ENCODE measurements at places on chromosomes 2 and 18. TPM values are rescaled to one million over a fixed set of nuclear protein-coding genes. Genes with fewer than 3 reads are reported as not detected.

The CYTIP gene
- 9.3 TPM for polyA plus RNA-seq

The LYPD6B gene
- 10.9 TPM for polyA plus RNA-seq

The CAPN14 gene
- polyA plus RNA-seq: not detected

The SP9 gene
- not detected for polyA plus RNA-seq

The ERFE gene
- 0.13 TPM for polyA plus RNA-seq

The SERPINB8 gene
- 15.3 TPM for polyA plus RNA-seq

The TFPI gene
- polyA plus RNA-seq: 10.3 TPM

The NEMP2 gene
- 1.1 TPM for polyA plus RNA-seq

The CNPPD1 gene
- 45.5 TPM for polyA plus RNA-seq

The TMEM182 gene
- 1.0 TPM for polyA plus RNA-seq

DNA sequence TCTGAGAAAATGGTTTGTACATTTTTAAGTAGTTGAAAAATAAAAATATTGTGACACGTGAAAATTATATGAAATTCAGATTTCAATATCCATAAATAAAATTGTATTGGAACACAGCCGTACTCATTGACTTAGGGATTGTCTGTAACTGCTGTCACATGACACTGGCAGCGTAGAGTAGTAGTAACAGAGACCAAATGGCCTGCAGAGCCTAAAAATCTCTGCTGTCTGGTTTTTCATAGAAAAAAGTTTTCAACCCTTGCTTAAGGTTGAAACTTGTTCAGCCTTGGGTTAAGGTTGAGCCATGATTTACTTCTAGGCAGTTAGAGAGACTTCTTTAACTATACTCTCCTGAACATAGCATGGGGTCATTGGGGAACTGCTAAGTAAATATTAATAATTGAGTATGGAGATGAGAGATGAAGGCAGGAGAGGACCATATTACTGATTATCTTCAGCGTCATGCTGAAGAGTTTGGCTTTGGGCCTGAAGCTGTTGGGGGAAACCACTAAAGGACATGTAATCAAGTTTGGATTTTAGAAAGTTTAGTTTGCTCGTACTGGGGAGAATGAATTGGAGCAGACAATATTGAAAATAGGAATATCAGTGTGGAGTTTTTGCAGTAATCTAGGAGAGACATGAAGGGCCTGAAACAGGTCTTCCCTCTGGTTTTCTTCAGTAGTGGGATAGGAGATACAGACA is 16.2 kb downstream of the EML4 start:
- H3K4me3 ChIP-seq: no peak overlapping the region
- peak overlapping the region; percentile 1 for H3K27ac ChIP-seq
- peaks cover 31% of the 10 kb centered on the region for H3K4me1 ChIP-seq
- no peak for DNase-seq
- H3K27me3 ChIP-seq: no peaks in the 10 kb centered on the region

GRCh38 chr2:153972412-153972811 is 100.7 kb downstream of the GALNT13 start:
- H3K36me3 ChIP-seq: no peaks in the 10 kb centered on the region
- no peaks in the 10 kb centered on the region for H3K27me3 ChIP-seq
- H3K4me3 ChIP-seq: no peak overlapping the region
- no peak for DNase-seq
- no peaks in the 10 kb centered on the region for H3K4me1 ChIP-seq

GRCh38 chr18:13804305-13804704 is 19.6 kb upstream of the MC5R start:
- H3K4me1 ChIP-seq: peaks cover 15% of the 10 kb centered on the region
- H3K27ac ChIP-seq: no peak overlapping the region
- H3K27me3 ChIP-seq: no peaks in the 10 kb centered on the region
- H3K4me3 ChIP-seq: no peak overlapping the region

DNA sequence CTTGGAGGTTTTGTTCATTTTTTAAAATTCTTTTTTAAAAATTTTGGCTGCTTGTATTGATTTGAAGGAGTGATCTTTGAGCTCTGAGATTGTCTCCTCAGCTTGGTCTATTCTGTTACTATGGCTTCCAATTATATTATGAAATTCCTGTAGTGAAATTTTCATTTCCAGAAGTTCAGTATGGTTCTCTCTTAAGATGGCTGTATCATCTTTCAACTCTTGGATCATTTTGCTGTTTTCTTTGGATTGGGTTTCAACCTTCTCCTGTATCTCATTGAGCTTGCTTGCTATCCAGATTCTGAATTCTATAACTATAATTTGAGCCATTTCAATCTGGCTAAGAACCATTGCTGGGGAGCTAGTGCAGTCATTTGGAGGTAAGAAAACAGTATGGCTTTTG is 270.8 kb upstream of the NT5C1B start:
- no peaks in the 10 kb centered on the region for H3K36me3 ChIP-seq
- H3K4me1 ChIP-seq: no peaks in the 10 kb centered on the region
- H3K4me3 ChIP-seq: no peak overlapping the region
- no peaks in the 10 kb centered on the region for H3K27me3 ChIP-seq
- DNase-seq: no peak

DNA sequence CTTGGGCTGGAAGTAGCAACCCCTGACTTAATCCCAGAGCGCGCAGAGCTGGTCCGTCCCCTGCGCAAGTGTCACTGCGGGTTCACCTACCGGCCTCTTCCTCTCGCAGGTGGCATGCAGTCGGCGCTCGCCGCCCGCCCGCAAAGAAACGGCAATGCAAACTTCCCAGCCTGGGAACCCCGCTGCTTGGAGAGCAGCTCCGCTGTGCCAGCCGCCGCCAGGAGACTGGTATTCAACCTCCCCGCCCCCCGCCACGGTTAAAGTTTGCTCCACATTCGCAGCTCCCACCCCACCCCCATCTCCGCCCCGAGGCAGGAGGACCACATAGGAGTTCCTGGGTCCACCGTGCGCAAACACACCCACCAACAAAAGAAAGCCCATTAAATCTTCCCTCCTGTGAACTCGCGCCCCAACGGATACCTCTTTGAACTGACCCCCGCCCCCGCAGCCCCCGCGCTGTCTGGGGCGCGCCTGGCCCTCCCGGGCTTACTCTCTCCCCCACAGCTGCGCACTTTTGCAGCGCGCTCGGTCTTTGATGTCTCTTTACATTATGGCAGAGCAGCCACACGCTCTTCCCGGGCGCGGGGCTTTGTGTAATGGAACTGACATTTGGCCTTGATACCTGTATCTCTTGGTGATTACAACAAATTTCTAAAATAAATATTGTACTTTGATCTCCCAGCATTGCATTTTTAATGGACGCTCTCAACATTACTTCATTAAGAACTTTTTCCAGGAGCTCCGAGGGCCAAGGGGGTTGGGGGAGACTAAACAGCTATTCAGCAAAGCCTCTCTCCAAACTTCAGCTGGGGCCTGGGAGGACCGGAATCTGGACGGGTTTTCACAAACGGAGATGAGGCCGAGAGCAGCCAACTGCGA is 3.1 kb upstream of the SP5 start:
- peak overlapping the region; percentile 25 for H3K4me3 ChIP-seq
- H3K4me1 ChIP-seq: peaks cover 60% of the 10 kb centered on the region
- peaks cover 53% of the 10 kb centered on the region for H3K27me3 ChIP-seq
- H3K27ac ChIP-seq: no peak overlapping the region
- no peaks in the 10 kb centered on the region for H3K36me3 ChIP-seq

DNA sequence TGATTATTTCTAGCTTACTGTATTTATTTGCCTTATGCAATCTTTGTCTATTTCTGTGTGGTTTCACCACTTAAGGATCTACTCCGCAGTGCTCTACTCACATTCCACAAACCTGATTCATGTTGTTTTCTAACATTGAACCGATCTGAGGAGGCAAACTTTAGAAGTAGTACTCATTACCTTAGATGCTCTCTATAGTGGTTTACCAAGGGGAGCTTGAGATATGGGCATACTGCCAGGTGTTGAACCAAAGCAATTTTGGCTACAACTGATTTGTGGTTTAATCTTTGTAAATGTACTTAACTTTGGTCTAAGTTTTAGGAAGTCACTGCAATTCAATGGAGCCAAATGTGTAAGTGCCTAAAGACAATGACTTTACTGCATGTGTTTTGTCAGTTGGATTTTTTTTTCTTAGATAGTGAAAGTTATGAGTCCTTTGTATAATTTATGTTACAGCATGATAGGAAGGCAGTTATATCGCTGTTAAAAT is 50.1 kb downstream of the MAP2 start:
- H3K27ac ChIP-seq: no peak overlapping the region
- DNase-seq: peak; percentile 18
- no peaks in the 10 kb centered on the region for H3K27me3 ChIP-seq
- no peak overlapping the region for H3K4me3 ChIP-seq

DNA sequence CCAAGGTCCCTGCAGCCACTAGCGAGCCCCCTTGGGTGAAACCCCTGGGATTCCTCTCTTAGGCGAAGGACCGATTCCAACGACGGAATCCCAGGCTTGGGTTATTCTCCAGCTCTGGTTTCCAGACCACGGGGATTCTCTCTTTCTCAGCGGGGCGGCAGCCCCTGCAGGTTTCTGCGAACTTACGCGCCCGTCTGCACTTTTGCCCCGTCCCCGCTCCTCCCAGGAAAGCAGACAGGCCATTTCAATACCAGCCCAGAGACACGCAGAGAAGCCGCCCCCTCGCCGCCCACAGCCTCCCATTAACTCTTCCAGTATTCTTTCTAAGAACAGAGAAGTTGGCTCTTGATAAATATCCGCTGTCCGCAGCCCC is 1.2 kb downstream of the CBLN2 start:
- no peak overlapping the region for H3K4me3 ChIP-seq
- no peaks in the 10 kb centered on the region for H3K36me3 ChIP-seq
- H3K27ac ChIP-seq: no peak overlapping the region
- DNase-seq: peak; percentile 9
- H3K4me1 ChIP-seq: peaks cover 31% of the 10 kb centered on the region

GRCh38 chr2:118657466-118657865 is 190.0 kb downstream of the EN1 start:
- no peak for DNase-seq
- H3K27ac ChIP-seq: no peak overlapping the region
- no peak overlapping the region for H3K4me3 ChIP-seq
- no peaks in the 10 kb centered on the region for H3K4me1 ChIP-seq

GRCh38 chr2:112728378-112729175 is 7.8 kb downstream of the NT5DC4 start:
- no peak for DNase-seq
- no peaks in the 10 kb centered on the region for H3K27me3 ChIP-seq
- no peak overlapping the region for H3K4me3 ChIP-seq
- H3K27ac ChIP-seq: no peak overlapping the region

- H3K4me3 ChIP-seq: no peak overlapping the region
- H3K27me3 ChIP-seq: no peaks in the 10 kb centered on the region
- H3K27ac ChIP-seq: no peak overlapping the region
- no peak for DNase-seq
- no peaks in the 10 kb centered on the region for H3K4me1 ChIP-seq
Measured at GRCh38 chr2:224190234-224190935, 151.3 kb upstream of the SERPINE2 start.

- no peak overlapping the region for H3K27ac ChIP-seq
- DNase-seq: peak; percentile 7
- no peaks in the 10 kb centered on the region for H3K4me1 ChIP-seq
- H3K4me3 ChIP-seq: no peak overlapping the region
- H3K27me3 ChIP-seq: no peaks in the 10 kb centered on the region
- H3K36me3 ChIP-seq: no peaks in the 10 kb centered on the region
Measured at GRCh38 chr18:39913672-39914366, 2041.2 kb upstream of the PIK3C3 start.

DNA sequence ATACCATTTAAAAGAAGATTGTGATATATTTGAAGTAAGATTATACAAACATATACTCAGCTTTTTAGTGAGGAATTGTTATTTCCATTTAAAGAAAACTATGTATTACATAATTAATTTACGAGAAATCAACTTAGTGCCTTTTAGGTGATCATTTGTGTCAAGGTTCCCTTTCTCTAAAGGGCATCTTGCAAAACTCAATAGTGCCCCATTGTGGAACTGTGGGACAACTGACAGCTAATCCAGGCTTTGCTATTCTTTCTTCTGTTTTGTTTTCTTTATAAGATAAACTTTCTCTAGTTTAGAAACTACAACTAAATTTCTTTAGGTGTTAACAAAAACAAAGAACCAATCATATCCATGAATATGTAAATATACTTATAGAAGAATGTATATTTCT is 24.3 kb upstream of the VIT start:
- no peaks in the 10 kb centered on the region for H3K36me3 ChIP-seq
- no peaks in the 10 kb centered on the region for H3K4me1 ChIP-seq
- DNase-seq: peak; percentile 49
- H3K4me3 ChIP-seq: no peak overlapping the region
- H3K27me3 ChIP-seq: no peaks in the 10 kb centered on the region

DNA sequence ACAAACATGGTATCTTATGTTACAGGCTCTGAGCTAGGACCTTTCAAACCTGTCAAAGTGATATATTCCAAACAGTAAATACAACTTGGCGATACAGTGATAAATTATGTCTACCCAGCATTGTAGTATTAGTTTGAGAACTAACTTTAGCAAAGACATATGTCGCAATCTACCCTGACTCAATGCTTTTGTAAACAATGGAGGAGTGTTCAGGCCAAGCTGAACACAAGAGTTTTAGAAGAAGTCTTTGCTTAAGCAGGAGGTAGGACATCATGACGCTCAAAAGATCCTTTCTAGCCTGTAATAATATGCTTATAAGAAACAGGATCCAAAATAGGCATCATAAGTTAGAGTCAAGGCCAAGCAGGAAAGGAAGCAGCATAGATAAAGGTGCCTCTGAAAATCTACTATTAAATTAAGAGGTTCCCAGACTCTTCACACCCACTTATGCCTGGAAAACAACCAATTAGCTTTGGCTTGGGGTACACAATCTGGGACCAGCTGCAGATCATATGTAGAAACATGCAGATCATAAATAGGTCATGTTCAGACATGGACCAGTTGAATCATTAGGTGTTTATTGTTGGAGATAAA is 132.5 kb downstream of the CSRNP3 start:
- DNase-seq: peak; percentile 31
- H3K4me1 ChIP-seq: peaks cover 17% of the 10 kb centered on the region
- peak overlapping the region; percentile 4 for H3K27ac ChIP-seq
- H3K4me3 ChIP-seq: no peak overlapping the region

DNA sequence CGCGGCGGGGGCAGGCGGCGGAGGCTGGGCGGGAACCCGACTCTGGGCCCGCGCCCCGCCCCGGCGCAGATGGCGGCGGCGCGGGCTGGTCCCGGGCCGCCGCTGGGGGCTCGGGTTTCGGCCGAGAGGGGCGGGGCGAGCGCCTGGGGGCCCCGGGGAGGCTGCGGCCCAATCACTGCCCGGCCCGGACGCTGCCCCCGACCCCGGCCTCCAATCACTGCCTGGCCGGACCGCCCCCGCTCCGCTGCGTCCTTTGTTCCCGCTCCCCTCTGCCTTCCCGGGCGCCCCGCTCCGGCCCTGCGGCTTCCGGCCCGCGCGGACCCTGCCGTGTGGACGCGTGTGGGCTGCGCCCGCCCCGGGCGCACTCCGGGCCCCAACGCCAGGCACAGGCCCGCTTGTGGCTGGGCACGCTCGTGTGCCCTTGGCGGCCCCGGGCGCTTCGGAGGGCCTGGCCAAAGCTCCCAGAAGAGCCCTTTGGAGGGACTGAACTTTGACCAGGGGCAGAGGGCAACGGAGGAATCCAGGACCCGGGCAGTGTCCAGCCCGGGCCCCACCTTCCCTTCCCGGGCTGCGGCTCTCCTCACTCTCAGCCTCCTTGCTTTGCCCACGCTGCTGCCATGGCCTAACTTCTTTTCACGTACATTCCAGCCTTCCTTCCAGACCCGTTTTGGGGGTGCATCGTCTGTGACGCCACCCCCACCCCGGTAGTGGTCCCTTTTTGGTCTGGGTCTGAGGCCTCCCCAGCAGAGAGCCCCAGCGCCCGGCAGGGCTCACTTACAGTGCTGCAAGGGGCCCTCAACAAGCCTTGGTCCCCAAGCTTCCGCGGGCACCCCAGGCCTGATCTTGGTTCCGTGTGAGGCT is 27.1 kb upstream of the PTMA start:
- no peaks in the 10 kb centered on the region for H3K36me3 ChIP-seq
- DNase-seq: peak; percentile 97
- H3K27me3 ChIP-seq: no peaks in the 10 kb centered on the region

Data from stomach (tissue), 19 donors.